DMS153 (cell line): ENCODE measurements at places on chromosomes 1 and 21.

DNA sequence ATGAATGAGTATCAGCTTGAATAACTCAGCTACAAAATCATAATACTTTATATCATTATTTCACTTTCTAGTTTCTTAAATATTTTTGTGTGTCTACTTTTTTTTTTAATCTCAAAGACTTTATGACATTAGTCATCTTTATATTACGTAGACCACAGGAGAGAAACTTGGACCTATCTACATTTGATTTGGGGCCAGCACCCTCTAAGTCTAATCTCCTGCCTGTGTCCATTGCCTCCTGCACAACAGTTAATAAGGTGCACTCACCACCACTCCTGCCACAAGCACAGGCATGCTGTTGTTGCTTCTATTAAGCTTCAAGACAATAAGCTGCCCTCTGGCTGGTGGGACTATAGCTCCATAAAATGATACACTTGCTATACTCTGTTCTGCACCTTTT, 70.4 kb downstream of the DIRAS3 start:
- no peak for DNase-seq

DNA sequence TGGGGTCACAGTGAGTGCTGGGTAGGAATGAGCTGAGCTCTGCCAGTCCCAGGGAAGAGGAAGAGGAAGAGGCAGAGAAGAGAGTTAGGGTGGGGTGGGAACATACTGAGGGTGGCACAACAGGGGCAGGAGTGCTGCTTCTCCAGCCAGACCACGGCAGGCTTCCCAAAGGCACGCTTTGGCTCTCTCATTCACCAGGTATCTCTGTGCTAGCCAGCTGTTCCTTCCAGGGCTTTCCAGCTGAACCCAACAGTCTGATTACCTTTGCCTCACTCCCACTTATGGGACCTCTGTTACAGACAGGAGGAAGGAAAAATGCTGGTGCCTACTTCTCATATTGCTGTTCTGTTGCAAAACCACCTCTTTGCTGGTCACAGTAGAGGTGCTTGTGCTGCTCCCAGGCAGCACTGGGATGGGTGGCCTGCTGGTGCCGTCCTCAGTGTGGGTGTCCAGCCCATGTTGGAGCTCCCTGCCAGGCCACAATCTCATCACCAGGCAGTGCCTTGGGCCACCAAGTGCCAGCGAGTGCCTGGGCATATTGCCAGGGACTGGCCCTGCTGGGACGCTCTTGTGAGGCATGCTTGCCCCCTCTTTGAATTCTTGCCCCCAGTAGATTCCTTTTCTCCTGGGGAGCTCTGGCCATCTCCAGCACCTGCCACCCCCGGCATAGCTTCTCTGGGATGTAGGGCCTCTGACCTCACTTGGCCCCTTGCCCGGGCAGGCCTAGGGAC, 2.1 kb downstream of the ADORA1 start:
- DNase-seq = peak; percentile 25

DNA sequence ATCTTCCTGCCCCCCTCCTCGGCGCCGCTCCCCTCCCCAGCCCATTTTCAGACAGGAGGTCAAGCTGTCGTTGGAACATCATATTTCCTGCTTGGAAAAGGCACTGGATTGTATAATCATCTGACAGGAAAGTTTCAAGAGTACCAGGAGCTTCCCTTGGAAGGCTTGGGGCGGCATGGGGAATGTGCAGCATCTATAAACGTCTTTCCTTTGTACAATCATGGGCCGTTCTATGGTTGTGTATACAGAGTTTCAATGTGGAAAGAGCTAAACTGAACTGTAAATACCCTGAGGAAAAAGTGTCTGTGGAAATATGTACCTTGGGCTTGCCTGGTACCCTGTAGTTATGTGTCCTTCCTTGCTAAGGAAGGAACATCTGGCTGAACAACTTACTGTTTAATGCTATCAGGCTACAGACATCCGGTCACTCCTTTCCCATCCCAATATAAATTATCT, 368.1 kb upstream of the ADGRL2 start:
- no peak for DNase-seq

DNA sequence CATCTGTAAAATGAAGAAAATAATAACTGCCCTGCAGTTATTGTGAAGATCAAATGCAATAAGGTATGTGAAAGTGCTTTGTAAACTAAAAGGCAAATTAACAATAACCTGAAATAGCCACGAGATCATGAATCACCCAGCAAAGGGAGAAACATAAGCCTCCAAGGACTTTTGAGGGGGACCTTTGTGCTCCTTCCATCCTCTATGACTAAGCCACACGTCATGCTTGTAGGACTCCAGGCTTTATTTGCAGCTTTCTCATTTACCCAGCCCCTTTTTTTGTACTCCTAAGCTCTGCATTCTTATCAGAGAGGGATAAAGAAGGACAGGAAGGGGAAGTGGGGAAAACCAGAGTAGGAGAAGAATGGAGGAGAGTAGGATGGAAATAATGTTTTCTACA, 115.1 kb downstream of the PROX1 start:
- DNase-seq = no peak
